ENCODE measurements at places on chromosomes 5 and 9.

DNA sequence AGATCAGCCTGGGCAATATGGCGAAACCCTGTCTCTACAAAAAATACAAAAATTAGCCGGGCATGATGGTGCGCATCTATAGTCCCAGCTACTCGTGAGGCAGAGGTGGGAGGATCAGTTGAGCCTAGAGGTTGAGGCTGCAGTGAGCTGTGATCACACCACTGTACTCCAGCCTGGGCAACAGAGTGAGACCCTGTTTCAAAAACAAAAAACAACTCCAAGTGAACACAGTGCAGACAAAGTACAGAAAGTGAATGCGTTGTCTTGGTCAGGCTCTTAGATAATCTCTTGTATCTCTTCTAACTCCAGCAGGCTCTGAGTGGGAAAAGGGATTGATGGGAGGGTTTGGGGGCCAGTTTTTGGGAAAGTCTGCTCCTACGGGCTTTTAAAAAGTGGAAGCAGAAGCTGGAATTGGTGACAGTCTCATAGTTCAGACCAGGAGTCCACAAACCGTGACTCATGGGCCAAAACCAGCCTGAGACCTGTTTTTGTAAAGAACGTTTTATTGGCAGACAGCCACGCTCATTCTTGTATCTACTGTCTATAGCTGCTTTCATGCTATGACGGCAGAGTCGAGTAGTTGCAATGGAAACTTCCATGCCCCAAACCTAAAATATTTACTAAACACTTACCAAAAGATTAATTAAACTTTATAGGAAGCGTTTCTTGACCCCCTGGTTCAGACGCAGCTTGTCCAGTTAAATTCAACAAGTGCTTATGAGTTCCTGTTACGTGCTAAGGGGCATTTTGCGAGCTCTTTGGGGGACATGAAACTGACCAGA, 32.9 kb downstream of the NDST1 start:
- ATAC-seq = peak; percentile 89

- no peak for ATAC-seq
Measured at GRCh38 chr9:133074111-133074651, 12.4 kb downstream of the CEL start.

- no peak for ATAC-seq
Measured at GRCh38 chr9:125982798-125983406, 235.7 kb downstream of the PBX3 start.

GRCh38 chr5:94432499-94432898, 185.9 kb downstream of the KIAA0825 start:
- ATAC-seq = no peak

GRCh38 chr5:55497712-55498111, 37.1 kb downstream of the PLPP1 start:
- ATAC-seq = no peak

Measured in SK-N-SH treated with all-trans-retinoic acid at 6 μM for 48 hours (cell line).